ENCODE measurements at places on chromosomes 1 and 21.

DNA sequence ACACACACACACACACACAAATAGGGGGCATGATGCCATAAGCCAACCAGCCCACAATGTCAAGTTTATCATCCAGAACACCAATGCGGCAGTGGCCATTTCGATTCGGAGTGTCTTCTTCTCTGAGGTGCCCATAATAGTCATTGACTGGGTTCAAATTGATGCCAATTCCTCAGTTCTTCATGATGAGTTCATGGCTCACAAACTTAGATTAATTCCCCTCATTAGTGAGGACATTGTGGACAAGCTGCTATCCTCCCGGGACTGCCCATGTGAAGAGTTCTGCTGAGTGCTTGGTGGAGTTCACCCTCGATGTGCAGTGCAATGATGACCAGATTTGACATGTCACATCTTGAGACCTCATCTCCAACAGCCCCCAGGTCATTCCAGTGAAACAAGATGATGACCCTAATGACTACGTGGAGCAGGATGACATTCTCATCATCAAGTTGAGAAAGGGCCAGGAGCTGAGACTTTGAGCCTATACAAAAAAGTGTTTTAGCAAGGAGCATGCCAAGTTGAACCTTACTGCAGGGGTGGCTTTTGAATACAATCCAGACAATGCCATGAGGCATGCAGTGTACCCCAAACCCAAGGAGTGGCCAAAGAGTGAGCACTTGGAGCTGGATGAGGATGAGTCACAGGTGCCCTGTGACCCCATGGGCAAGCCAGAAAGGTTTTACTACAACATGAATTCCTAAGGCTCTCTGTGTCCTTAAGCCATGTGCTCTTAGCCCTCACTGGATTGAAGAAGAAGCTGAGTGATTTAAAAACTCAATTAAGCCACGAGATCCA, 211.6 kb upstream of the SAMSN1 start:
- no peak for DNase-seq

DNA sequence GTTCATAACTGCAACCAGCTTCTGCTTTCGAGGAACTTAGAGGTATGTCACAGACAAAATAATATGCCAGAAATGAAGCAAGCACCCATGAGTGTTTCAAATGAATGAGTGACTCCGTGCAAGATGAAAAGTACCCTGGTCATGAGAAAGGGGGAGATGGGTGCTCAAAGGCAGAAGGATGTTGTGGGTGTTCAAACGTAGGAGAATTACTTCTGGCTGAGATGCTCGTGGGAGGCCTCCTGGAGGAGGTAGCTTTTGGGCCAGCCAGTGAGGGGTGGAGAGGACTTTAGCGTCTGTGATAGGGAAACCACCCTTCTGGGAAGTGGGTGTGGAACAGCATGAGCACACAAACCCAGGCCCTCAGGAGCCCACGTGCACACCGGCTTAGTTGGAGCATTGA, 113.8 kb downstream of the SYF2 start:
- DNase-seq, result no peak

- DNase-seq, result no peak
These were observed 45.8 kb downstream of the CLDN14 start for GRCh38 chr21:36434144-36434543.

GRCh38 chr21:44870748-44871495, 2.6 kb downstream of the PTTG1IP start:
- DNase-seq, result no peak

- DNase-seq, result no peak
These were observed 193.8 kb downstream of the KCNH1 start for GRCh38 chr1:210940081-210940617.

GRCh38 chr1:225332686-225333085, 95.2 kb downstream of the LBR start:
- no peak for DNase-seq

DNA sequence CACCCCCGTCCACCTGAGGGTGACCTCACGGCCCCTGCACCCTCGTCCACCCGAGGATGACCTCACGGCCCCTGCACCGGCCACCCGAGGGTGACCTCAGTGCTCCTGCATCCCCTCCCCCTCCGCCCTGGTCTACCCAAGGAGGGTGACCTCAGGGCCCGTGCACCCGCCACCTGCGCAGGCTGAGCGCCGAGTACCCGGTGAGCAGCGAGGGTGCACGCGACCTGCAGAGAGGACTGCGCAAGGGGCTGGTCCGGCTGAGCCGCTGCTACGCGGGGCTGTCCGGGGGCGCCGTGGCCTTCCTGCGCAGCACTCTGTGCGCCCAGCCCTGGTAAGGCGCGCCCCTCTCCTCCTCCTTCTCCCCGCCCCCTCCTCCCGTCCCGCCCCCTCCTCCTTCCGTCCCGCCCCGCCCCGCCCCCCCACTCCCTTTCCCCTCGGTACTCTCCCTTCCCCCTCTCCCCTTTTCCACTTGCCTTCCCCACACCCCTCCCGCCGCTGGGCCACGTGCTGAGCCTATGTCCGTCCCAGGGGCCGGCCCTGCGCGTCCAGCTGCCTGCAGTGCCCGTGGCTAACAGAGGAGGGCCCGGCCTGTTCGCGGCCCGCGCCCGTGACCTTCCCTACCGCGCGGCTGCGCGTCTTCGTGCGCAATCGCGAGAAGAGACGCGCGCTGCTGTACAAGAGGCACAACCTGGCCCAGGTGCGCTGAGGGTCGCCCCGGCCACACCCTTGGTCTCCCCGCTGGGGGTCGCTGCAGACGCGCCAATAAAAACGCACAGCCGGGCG, 28.4 kb downstream of the TRIM11 start:
- DNase-seq, result peak; percentile 72

- DNase-seq, result peak; percentile 49
These were observed 5.2 kb upstream of the EXTL1 start for GRCh38 chr1:26016258-26016952.

DNA sequence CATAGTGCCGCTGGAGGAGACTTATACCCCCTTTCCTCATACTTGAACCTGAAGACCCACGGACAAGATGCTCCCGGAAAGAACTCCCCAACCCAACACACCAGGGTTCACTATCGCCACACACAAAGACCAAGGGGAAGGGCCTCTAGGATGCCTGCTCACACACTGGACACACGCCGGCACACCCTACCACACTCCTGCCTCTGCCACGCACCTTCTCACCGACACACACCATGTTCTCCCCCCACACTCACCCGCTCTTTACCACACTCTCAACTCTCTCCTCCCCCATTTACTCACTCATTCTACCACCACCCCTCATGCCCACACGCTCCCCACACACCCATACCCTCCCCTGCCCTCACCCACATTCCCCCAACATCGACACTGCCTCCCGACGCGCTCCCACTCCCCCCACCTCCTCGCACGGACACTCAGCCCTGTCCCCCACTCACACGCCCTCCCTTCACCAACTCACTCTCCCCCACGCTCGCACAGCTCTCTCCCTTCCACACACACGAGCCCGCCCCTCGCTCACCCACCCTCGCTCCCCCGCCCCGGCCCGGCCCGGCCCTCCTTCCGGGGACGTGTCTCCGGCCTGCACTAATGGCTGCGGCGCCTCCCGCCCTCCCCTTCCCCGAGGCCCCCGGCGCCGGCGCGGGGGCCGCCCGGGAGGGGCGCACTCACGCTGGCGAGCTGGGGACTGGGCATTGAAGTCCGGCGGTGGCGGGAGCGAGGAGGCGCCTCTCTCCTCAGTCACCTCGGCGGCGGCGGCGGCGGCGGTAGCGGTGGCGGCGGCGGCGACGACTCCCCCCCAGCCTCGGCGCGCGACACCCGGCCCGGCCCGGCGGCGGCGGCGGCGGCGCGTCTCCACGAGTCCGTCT, 626 bp downstream of the PTP4A2 start:
- peak; percentile 69 for DNase-seq

DNA sequence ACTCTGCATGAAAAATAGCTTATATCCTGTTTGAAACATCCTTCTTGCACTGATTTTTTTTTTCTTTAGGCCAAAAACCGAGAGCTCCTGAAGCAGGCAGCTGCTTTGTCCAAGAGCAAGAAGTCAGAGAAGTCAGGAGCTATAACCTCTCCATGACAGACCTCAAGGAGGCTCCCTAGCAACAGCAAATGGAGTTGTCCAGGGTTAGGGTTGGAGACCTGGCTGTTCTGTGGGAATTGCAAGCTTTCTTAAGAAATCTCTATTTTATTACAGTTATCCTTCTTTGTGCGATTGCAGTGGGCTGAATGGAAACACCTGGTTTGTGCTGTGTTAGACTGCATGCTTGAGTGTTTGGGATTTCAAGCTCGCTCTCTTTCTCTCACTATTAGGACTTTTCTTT, 12.6 kb upstream of the STX12 start:
- DNase-seq, result no peak

DNA sequence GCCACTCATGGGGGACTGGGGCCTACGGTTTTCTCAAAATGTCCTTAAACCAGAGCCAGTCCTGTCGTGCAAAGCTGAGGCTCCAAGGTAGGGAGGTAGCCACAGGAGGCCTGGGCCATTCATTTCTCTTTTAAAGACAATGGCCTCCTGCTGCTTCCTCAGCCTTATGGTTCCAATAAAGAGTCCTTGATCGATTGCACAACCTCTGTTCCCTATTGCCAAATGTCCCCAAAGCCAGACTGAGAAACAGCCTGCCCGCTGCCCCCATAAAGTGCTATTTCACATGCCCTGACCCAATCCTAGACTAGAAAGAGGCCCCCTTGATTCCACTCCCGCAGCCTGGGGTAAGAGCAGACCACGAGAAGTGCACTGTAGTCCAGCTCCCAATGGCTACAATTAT, 166.7 kb downstream of the CLIC6 start:
- no peak for DNase-seq

DNA sequence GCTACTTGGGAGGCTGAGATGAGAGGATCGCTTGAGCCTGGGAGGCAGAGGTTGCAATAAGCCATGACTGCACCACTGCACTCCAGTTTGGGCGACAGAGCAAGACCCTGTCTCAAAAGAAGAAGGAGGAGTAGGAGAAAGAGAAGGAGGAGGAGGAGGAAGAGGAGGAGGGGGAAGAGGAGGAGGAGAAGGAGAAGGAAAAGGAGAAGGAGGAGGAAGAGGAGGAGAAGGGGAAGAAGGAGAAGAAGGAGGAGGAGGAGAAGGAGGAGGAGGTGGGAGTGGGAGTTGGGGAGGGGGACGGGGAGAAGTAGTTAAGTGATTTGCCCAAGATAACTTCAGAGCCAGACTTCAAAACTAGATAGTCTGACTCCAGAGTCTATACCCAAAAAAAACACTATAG, 55.5 kb upstream of the FOXD3 start:
- DNase-seq, result no peak

- DNase-seq, result no peak
These were observed 31.3 kb upstream of the LRIG2 start for GRCh38 chr1:113041569-113042284.

DNA sequence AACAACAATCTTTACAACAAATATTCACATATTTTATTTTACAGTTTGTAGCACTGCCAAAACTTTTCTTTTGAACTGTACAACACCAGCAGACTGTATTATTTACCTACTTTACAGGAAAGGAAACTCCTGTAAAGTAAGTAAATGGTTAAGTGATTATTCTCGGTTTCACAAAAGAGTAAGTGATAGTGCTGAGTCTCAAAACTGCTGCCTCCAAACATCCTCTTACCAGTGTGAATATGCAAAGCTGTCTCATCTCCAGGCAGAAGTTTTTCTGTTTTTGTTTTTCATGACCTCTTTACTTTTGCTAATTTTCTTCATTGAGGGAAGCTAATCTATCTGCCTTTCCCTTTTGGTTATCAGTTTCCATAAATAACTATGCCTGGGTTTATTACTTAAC, 286.7 kb downstream of the SRGAP2C start:
- no peak for DNase-seq

DNA sequence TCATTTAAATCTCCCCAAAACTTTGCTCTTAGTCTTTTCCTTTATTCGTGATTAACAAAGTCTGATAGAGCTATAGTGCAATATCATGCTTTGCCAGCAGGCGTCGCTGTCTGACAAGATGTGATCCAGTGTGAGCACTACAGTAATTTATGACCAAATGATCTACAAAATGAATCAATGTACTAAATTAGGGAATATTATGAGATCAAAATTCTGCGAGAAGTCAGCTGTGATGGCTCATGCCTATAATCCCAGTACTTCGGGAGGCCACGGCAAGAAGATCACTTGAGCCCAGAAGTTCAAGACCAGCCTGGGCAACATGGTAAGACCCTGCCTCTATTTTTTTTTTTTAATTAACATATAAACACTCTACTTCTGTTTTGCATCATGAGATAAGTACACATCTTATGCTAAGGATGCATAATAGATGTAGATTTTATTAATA, 3.6 kb upstream of the SPSB1 start:
- peak; percentile 65 for DNase-seq

- no peak for DNase-seq
These were observed 54.1 kb downstream of the CHD5 start for GRCh38 chr1:6126028-6126427.

- DNase-seq, result no peak
These were observed 17.8 kb downstream of the CAPZB start for GRCh38 chr1:19467199-19468187.

DNA sequence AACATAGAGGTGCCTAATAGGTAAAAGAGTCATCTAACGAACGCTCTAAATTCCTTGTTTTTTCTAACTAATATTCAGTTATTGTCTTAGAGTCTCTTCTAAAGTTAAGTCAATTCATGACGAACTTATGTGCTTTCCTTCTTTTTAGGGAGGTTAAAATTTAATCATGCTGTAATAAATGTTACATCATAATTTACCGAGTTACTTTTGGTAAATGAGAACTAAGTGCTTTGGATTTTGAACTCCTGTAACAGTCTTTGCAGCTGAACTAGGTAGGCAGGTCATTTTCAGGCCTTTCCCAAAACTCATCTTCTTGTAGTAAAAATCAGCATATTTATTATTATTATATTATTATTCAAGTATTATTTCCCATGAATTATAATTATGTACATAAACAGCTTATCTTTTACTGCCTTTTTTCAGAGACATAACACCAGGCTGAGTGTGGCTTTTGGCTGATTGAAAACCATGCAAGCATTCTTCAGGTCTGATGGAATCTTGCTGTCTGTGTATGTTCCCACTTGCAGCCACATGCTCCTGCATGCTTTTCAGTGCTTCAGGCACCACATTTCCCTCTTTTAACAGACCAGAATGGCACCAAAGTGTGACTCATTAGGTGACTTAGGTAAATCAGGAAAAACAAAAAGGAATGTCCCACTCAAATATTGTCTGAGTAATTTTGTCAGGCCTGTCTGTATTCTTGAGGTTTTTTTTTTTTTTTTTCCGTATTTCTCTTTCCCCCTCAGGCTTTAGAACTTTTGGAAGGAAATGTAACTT, 81.0 kb upstream of the CD55 start:
- DNase-seq, result no peak

DNA sequence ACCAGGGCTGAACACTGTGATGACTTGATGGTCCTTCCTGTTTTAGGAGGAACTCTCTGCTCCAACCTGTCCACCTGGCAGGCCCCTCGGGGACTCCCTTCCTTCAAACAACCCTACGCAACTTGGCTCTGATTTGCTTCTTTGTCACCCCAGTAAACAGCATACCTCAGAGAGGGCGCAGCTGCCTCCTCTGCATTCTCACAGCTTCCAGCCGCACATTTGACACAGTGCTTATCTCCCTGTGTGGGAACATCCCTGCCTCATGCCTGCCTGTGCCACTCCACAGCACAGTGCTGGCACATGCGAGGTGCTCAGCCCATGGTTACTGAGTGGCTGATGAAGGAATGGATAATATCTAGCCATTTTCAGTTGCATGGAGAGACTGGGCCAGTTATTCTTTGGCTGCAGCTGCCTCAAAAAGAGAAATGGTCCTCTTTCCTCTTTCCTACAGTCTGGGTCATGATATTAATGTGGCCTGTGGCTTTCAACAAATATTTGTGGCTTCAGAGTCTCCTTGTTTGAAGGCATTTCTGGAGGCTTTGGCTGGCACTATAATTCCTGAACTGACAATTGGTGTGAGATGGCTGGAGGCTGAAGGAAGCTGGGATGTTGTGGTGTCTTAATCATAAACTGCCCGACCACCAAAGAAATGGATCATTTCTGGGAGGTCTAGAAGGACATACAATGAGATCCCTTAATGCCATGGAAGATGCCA, 77.9 kb downstream of the TENT5C start:
- DNase-seq, result no peak

All from GM13977 (cell line).